Fibroblast of skin of left biceps (primary cell): ENCODE measurements at places on chromosomes 1 and 21.

DNA sequence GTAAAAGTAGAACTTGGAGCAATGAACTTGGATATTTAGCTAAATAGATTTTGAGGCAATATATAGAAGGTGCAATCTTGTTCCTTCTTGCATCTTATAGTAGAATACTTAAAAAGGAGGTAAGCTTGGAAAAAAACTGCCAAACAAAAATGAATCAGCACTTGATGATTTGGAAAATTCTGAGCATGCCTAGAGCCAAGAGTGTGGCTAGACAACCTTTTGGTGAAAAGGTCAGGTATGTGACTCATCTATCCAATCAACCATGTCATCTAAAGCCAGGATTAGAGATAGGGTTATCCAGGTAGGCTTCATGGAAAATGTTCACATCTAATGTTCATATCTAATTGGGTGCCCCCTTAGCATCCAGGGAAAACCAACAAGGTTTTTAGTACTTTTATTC, 515.0 kb downstream of the COL11A1 start:
- DNase-seq = no peak

DNA sequence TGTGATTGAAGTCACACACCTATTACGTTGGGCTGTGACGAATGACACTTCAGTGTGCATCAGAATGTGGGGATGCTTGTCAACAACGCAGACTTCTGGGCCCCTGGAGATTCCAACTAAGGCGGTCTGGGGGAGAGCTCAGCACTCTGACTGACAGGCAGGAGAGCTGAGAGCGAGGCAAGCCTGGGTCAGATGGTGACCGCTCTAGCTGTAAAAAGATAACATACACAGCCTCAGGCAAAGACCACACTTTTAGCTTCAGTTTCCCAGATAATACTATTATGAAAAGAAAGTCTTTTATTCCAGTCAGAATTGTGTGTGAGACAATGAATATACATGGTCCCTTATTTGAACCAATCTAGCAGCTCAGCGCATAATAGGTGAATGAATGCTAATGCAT, 25.4 kb downstream of the EDARADD start:
- DNase-seq = no peak

GRCh38 chr1:60589916-60590315, 492.4 kb upstream of the NFIA start:
- no peak for DNase-seq

- DNase-seq = no peak
Measured at GRCh38 chr1:147215540-147215916, 9.6 kb downstream of the FMO5 start.

- DNase-seq = no peak
Measured at GRCh38 chr1:228987286-228987685, 252.0 kb downstream of the RHOU start.

DNA sequence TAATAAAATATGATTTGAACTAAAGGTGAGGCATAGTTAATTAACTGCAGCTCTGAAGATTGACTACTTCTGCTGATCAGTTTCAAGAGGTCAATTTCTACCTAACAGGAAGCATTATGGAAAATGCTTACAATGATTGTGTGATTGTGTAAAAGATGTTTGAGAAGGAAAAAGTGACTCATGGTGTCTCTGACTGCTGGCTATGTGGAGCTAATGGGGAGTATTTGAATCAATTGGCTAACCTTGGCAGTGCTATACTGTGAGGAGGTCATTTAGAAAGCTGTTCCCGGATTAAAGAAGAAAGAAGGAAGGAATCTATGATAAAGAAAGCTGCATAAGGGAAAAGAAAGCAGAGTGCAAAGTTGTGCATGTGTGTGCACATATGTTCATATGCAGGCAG, 376.5 kb downstream of the ADGRL2 start:
- DNase-seq = no peak

GRCh38 chr1:33257772-33258712, 1.8 kb downstream of the ZNF362 start:
- no peak for DNase-seq

GRCh38 chr1:153432874-153433681, 16.8 kb downstream of the S100A7A start:
- DNase-seq = no peak

DNA sequence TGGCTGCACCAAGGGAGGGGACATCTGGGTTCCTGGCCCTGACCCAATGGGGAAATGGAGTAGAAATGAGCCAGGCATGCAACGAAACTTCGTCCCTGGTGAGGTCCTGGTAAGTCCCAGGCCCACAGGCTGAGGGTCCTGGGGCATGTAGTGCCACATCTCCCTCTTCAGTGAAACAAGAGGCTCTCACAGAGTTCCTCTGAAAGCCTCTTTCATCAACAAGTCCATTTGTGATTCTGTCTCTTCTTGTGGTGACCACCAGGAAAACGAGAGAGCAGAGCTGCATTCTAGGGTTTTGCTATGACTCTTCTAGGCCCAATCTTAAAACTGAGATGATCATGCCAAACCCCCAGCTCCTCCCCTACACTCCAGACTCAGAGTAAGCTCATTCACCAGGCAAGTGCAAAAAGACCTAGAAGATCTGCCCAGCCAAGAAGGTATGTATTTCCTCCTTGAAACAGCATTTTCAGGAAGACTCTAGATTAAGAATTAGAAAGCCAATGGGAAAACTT, 24.3 kb upstream of the RNF220 start:
- no peak for DNase-seq

GRCh38 chr1:173714441-173714758, 381 bp upstream of the KLHL20 start:
- DNase-seq = no peak

GRCh38 chr1:166627558-166627957, 211.7 kb upstream of the POGK start:
- no peak for DNase-seq

DNA sequence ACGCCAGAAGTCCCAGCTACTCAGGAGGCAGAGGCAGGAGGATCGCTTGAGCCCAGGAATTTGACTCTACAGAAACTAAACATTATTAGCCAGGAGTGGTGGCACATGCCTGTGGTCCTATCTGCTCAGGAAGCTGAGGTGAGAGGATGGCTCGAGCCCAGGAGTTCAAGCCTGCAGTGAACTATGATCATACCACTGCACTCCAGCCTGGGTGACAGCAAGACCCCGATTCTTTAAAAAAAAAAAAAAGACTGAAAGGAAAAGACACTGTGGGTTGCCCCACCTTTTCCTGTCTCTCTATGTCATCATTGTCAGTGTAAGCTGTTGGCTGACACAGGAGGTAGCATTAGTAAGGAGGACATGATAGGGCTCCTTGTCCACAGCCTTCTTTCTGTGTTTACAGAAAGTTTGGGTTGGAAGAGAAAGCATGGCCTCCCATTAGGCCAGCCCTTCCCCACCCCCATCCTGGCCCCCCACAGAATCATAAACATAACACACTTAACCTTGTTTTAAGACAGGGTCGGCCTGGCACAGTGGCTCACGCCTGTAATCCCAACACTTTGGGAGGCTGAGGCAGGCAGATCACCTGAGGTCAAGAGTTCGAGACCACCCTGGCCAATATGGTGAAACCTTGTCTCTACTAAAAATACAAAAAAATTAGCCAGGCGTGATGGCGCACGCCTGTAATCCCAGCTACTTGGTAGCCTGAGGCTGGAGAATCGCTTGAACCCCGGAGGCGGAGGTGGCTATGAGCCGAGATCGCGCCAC, 20.6 kb upstream of the RCAN3 start:
- DNase-seq = no peak

DNA sequence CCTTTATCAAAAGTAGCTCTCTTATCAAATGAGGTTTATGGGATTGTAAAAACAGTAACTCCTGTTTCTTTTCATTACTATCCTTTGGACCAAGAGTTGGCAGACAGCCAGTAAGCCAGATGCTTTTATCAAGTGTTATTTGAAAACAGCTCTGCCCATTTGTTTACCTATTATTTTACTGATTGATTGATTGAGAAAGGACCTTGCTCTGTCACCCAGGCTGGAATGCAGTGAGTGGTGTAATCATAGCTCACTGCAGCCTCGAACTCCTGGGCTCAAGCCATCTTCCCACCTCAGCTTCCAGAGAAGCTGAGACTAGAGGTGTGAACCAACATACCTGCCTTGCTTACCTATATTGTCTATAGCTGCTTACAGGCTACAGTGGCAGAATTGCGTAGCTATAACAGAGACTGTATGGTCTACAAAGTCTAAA, 3.6 kb downstream of the PRKAB2 start:
- DNase-seq = no peak

GRCh38 chr1:12231276-12231595, 1.4 kb downstream of the VPS13D start:
- DNase-seq = no peak
